ENCODE measurements at places on chromosomes 2 and 18.

DNA sequence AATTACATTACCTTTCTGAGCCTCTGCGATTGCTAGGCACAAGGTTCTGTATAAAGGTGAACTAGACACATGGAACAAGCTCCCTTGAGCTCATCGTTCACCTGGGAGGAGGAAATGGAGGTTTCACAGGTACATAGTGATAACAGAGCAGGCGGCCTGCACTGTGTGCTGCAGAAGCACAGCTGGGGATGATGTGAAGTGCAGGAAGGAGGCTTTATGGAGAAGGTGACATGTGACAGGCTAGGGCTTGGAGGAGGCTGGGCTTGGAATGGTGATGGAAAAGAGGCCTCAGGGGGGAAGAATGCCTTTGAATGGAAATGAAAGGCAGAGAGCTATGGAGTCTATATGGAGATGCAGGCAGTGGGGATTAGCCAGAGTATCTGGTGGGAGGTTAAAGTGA is 22.9 kb downstream of the MARCHF4 start:
- no peak for DNase-seq

DNA sequence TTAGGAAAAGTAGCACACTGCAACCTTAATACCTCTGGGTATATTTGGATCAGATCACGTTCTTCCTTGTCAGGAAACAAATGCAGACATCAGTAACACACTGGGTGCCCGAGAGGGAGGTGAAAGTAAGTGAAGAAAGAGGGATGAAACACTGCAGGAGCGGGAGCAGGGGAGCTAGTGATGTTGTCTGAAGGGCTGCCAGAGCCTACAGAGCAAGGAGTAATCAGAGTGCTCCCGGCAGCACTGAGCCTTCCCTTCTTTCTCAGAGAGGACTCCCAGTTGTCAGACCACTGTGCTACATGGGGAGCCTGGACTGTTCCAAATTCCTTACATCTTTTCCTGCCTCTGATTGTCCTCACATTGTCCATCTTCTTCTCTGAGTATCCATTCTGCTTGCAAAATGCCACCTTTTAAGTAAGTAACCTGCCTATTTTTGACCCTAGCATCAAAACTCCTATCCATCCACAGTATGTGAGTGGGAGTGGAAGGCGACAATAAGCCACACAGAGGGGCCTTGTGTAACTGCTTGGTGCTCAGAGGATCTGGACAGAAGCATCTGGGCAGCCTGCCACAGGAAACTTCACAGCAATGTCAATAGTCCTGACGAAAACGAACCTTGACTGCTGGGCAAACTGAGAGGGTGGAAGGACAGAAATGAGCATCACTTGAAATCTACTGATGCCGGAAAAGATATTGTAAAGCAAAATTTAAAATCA is 10.8 kb upstream of the NAB1 start:
- DNase-seq: peak; percentile 65

- peak; percentile 70 for DNase-seq
Observed at GRCh38 chr2:119389615-119390306, 23.0 kb downstream of the DBI start.

DNA sequence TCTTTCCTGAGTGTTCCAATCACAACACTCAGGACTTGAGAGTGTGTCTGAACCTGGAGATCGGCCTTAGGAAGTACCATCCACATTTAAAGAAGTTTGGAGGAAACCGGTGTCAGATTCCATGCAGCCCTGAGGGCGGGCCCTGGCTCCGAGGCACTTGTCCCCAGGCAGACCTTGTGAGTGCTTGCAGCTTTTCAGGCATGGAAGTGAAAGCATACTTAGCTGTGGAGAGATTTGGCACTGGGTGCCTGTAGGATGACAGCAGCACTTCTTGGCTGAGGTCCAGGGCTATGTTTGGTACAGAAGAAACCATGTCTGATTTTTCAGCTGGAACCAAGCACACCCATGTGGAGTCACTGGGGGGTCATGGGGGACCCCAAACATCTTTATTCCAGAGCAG is 230.8 kb downstream of the SEPTIN10 start:
- DNase-seq: peak; percentile 77

DNA sequence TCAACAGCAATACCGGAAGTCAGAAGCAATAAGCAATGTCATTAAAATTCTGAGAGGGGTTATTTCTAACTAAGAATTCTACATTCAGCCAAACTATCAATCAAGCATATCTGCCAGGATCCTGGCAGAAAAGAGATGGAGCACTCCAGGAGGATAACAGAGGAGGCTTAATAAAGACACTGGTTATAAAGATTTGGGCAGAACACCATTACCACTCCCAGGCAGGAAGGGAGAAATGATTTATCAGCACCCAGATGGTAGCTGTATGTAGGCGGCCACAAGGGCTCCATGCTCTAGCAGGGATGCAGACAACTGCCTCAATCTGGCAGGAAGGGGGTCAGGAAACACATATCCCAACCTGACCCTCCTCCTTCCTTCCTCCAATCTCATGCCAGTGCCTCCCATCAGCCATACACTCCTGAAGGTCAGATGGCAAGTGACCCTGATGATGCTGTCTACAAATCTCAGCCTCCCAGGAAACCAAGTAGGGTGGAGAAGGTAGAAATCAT is 20.5 kb upstream of the TNFAIP6 start:
- DNase-seq: no peak

GRCh38 chr2:225113371-225114015 is 71.2 kb upstream of the DOCK10 start:
- no peak for DNase-seq

GRCh38 chr2:44286119-44286883 is 11.0 kb downstream of the SLC3A1 start:
- DNase-seq: no peak

DNA sequence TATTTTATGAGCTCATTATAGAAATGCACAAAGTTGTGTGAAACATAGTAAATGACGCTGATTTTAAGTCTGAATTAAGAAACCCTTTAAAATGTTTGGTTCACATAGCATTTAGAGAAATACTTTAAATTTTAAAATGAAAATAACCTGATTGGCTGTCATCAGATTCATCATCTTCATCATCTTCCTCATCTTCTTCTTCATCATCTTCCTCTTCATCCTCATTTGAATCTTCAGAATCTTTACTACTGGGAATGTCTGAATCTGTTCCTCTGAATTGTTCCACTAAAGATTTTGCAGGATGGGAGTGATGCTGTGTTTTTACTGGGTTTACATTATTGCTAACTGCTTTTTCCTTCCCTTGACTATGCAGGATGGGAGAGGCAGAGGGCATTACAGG is 146.1 kb upstream of the WDSUB1 start:
- DNase-seq: no peak

DNA sequence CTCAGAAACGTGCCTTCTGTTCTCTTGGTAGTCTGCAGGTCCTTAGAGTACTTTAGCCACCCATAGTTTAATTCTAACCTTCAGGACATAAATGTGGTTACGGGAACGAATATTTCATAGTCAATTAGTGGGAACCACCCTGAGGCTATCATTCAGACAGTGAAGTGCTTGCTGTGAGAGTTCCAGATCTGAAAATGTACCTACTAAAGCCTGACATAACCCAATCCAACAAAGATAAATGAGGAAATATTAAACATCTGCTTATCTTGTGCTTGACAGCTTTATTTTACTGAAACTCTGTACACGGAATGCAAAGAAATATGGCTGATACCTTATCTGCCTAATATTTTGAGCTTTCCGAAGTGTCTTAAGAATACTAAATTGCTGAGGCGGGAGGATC is 43.0 kb downstream of the RAB27B start:
- no peak for DNase-seq

- no peak for DNase-seq
Observed at GRCh38 chr2:36270758-36271157, 84.8 kb upstream of the CRIM1 start.

- DNase-seq: no peak
Observed at GRCh38 chr18:55326134-55326533, 261.9 kb downstream of the TCF4 start.

DNA sequence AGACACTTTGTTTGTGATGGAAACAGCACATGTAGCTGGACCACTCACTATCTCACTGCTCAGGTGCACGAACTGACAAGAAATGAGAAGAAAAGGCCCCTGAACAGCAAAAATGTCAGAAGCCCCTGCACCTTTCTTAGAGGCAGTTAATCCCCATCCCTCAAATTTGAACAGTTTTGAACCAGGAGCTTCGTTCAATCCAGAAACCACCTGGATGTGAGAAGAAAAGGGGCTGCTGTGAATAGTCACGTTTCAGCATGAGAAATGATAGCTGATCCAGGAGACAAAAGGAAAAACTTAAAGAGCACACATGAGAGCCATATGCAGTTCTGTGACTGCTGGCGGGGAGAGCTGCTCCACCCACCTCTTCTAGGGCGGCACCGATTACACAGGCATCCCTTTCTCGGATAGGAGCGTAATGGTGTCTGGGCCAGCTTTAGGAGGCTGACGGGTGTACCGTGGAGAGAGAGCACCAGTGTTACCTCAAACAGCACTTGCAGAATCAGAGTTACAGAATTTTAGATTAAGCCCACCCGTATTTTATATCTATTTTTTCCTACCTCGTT is 117.0 kb upstream of the EML6 start:
- no peak for DNase-seq

DNA sequence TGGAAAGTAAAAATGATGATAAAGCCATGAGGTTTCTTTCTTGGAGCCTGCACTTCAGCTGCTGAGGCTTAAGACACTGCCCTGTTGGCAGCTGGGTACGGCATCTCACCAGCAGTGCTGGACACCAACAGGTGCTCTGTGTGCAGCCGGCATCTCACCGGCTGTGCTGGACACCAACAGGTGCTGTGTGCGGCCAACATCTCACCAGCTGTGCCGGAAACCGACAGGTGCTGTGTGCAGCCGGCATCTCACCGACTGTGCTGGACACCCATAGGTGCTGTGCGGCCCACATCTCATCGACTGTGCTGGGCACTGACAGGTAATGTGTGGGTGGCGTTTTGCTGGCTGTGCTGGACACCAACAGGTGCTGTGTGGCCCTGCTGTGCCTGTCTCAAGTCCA is 190.8 kb downstream of the TMEM18 start:
- DNase-seq: no peak

- no peak for DNase-seq
Observed at GRCh38 chr2:122562775-122563174, 807.3 kb downstream of the TSN start.

GRCh38 chr2:158934170-158934569 is 34.3 kb upstream of the TANC1 start:
- no peak for DNase-seq

DNA sequence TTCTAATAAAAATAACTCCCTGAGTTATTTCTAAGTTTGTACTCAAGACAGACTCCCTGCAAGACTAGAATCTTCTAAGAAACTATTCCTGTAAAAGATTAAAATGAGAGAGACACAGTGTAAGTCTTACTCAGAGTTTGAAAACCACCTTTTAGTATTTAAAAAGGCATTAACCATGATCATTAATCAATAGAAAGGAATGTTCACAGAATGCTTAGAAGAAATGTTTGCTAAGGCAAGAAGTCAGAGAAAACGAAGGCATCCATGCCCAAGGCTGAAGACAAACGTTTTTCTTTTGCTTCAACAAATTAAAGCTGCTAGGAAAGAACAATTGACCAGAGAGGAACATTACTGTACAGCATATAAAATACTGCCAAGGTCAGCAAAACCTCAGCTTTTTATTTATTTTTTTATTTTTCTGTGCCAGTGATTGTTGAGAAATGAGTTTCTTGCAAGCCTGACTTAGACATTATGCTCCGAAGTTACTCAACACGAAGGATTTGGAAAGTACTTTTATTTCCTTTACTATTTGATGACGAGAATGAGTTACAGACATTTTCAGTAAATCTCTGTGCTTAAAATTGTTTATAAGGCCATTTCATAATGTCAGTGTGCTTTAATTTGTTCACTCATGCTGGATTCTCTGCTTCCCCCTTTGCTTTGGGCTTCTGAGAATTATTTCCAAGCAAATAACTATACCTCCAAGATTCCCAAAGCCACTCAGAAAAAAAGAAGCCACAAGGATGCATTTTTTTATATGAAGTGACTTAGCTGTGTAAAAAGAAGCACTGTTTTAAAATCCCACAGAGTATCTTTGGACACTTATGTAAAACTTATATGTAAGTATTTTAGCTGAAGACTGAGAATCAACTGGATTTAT is 20.5 kb downstream of the RND3 start:
- no peak for DNase-seq

- no peak for DNase-seq
Observed at GRCh38 chr2:121748202-121748601, 7.2 kb upstream of the TSN start.

DNA sequence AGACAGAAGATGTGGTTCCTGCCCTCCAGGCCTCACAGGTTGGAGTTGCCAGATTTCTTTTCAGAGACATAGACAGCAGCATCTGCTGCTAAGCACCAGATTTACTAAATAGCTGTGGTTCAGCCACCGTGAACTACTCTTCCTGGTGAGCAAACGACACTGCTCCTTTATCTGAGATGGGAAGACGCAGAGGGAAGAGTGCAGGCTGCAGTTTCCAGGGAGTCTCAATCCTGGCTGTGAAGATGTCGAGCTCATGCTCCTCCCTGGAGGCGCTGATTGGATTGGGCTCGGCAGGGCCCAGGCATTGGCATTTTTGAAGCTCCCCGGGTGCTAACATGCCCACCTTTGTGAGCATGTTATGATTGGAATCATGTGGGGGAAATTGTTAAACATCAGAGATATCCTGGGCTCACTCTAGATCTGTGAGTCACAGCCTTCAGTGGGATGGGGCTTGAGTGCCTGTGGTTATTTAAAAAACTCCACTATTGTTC is 314.8 kb downstream of the TSN start:
- no peak for DNase-seq

GRCh38 chr2:130754811-130755210 is 529 bp upstream of the AMER3 start:
- no peak for DNase-seq

GRCh38 chr2:219381448-219381847 is 6.3 kb downstream of the DNPEP start:
- no peak for DNase-seq

DNA sequence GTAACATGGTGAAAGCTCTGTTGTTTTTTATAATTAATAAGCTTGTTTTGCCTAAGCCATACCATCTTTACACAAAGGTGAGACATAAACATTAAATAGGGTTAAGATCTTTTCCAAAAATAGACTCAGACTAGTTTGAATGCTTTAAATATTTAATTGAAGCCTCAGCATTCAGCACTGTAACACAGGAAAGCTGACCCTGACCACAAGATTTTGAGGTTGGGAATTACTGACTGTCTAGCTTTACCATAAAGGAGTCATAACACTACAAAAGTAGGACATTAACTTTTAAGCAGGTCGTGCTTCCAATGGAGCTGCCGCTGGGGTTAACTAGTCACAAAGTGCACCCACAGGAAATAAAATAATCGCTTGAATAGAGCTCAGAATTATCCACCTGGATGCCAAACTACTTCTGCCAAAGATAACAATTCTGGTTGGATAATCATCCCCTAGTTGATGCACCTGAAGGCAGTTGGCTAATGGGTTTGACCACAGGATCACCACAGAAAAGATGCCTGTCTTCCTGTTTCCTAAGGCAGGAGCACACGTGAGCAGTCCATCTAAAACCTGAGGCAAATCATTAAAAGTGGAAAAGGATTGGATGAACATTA is 106.2 kb downstream of the COBLL1 start:
- DNase-seq: no peak

- DNase-seq: no peak
Observed at GRCh38 chr2:20339012-20339411, 11.6 kb downstream of the PUM2 start.

Data from Right ventricle myocardium superior (tissue), 1 donor.